ENCODE measurements at places on chromosomes 11 and 22.

GRCh38 chr11:78735711-78736110 is 161.0 kb upstream of the NARS2 start:
- no peak for DNase-seq

DNA sequence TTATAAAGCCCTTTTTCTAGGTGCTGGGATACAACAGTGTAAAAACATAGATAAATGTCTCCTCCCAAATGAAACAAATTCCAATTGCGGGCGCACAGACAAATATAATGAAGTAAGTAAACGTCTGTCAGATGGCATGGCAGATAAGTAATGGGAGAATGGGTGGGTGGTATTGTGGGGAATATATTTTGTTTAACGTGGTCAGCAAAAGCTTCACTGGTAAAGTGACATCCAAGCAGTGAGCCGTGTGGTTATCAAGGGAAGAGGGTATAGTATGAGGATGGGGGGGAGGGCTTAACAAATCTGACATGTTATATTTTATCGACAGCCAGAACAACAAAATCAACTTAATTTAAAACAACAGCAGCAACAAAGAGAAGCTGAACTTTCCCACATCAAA is 1.2 kb downstream of the SVIP start:
- DNase-seq, result no peak

DNA sequence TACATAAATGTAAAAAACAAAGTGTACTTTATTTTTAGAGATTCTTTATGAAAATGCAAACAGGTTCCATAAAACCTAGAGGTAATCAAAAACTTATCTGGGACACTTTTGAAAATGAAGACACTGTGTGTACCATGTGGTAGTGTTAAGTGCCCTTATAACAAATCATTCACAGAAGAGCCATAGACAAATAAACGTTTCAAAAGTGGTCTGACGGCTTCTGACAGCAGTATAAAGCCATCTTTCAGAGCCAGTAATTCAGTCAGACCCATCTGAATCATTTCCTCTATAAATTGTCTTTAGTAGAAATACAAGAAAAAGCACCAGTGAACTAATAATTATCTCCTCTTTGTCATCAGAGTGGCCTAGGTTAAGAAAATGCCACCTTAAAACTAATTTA is 100.0 kb downstream of the PAX6 start:
- DNase-seq, result no peak

DNA sequence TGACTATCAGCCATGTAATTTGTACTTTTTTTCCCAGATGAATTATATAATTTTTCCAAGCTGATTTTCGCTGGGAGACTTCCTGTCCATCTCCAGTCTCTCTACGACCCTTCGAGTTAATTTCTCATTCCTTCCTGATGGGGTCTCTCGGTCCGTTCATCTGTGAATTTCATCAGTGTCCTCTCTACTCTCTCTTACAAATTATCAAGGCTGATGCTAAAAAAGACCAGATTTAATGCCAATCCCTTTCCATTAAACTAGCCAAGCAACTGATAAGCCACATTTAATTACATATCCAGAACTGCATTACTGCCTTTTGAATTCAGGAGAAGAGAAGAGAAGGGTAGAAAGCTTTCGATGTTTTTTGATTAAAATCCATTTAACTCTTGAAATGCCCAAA is 25.8 kb downstream of the VSIG10L2 start:
- DNase-seq, result no peak

DNA sequence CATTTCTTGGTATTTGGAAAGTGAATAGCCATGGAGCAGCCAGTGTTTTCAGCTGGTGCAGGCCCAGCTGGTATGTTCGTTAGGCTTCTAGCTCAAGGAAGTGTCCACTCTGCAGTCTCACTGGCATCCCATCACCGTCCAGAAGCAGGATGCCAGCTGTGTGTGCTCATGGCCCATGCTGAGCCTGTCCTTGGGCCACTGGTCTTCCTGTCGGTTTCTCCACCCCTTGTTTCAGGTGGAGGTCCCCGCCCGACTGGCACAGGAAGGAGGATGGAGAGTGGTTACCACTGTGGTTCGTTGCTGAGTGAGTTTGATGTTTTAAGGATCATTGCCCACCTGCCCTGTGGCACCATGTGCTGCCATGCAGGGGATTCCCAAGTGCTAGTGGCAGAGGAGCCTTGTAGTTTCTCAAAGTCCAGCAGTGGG is 63.7 kb downstream of the MED15 start:
- no peak for DNase-seq

- peak; percentile 72 for DNase-seq
Measured at GRCh38 chr11:34318111-34319037, 39.4 kb downstream of the ABTB2 start.

Measured in kidney glomerular epithelial cell (primary cell).